Activated naive CD4-positive, alpha-beta T cell treated with Interleukin-2 at 50 U/mL for 16 hours (primary cell): ENCODE measurements at places on chromosomes 6 and 20.

- DNase-seq = no peak
Observed at GRCh38 chr6:112717401-112717800, 370.3 kb downstream of the RFPL4B start.

DNA sequence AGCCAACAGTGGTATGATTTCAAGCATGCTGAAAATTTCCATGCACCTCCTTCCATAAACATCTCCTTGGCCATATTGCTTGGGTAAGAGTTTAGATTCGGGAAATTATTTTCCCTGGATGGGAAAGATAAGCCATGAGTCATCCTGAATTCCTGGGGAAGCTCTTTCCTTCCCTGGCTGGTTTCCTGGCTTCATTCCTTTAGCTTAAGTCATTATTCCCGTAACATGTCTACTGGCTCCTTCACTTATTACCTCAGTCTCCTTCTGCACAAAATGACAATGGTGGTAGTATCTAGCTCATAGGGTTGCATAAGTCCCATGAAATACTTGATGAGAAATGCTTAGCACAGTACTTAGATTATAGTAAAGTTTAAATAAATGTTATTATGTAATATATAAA, 27.6 kb downstream of the TINAG start:
- DNase-seq = no peak

DNA sequence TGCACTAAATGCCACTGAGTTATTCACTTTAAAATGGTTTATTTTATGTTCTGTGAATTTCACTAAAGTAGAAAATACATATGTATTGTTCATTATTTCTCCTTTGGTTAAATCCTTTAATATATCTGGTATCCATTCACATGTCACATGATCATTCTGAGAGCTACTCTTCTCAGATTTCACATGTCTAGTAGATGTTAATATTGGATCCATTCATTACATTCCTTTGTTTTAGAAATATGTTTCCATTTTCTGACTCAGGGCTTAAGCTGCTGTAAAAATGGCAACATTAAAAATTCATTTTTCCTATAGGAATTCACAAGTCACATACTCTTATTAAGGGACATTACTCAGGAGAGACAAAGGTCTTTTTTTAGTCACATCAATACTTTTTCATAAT, 205.4 kb downstream of the ZFAND3 start:
- no peak for DNase-seq

DNA sequence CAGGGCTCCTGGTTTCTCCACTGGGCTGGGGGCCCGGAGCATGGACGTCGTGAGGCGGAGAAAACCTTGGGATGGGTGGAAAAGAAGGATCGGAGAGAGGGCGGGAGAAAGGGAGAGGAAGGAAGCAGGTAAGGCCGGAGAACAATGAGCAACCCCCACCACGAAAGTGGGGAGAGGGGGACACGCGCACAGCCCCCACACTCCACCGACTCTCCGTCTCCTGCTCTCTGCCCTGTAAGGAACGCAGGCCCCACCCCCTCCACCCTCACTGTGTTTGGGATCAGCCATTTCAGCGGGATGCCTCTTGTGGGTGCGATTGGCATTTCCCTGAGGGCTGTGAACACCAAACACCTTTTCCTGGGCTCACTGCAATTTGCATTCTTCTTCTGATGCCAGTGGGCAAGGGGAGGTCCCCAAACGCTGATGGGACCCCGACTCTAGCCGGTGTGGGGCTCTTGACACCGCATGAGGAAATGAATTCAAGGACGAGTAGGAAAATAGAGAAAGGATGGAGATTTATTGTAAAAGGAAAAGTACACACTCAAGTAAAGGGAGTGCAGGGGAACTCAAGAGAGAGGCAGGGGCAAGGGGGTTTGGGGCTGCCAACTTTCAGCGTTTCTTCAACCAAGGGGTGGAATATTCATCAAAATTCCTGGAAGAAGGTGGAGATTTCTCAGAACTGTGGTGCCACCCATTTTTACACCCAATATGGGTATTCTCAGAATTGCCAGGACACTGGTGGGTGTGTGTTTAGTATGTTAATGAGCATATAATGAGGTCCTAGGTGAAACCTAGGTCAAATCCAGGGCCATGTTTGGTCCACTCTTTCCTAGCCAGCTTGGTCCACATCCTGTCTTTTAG, 13.1 kb upstream of the RAET1L start:
- no peak for DNase-seq

- DNase-seq = no peak
Observed at GRCh38 chr6:128168244-128168643, 267.4 kb upstream of the THEMIS start.

DNA sequence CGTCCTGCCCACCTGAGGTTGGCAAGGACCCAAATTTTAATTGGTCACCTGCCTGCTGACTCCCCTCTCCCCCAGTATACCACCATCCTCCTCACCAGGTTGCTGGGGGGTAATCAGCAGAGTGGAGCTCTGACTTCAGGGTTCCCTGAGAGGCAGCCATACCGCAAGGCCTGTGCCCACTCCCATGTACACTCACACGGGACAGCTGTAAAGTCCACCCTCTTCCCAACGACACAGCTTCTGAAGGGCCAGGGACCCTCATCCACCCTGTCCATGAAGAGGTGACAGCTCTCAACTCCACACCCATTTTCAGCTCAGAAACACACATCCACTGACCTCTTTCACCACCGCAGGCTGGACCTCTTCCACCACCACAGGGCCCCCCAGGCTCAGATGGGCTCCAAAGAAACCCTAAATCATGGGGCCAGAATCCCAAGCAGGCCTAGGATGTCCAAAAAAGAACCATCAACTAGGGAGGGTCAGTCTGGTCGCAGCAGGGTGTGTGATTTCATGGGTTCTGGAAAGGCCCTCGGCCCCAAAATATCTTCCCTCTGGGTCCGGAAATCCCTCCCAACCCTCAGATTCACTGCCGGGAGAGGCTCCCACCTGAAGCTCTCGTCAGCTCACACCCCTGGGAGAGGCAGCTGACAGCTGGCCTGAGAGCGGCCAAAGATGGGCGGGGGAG, 30.0 kb downstream of the TFEB start:
- no peak for DNase-seq

DNA sequence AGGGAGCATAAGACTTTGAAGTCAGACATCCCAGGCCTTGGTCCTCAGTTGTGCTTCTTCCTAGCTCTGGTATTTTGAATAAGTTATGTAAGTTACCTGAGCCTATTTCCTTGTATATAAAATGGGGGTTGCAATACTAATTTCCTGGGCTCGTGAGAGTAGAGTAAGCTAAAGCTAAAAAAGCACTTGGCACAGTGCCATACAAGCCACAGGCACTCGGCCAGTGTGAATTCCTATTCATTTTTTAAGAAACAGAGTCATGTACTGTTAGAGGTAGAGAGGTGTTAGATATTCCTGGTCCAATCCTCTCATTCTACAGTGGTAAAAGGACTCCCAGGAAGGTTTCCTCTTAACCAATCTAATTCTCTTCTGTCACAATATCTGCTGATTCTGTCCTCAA, 79.6 kb upstream of the EPB41L1 start:
- no peak for DNase-seq

- DNase-seq = no peak
Observed at GRCh38 chr6:56435754-56436153, 188.4 kb upstream of the COL21A1 start.

- no peak for DNase-seq
Observed at GRCh38 chr20:51966296-51966971, 164.1 kb upstream of the SALL4 start.

DNA sequence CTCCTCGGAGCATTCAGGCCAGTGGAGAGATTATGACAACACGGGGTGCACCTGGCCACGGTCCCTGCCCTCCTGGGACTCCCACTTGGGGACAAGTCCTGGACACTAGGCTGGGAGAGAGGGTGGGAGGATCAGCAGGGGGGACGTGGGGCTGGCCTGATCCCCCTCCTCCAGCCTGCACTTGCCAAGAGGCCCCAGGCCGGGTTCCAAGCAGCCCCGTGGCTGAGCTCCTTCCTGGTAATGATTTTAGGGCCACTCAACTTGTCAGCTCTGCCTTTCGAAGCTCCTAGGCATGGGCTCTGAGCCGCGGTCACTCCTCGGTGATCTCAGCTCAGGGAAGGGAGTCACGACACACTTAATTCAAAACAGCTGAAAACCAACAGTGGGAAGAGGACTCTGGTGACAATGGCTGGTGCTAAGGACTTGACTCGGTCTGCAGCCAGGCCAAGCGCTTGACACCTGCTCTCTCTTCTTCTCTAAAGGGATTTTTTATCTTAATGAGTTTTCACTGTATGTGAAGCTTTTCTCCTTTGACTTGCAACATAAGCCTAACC, 161.7 kb downstream of the BMP7 start:
- no peak for DNase-seq

- no peak for DNase-seq
Observed at GRCh38 chr20:9663423-9663822, 149.0 kb downstream of the LAMP5 start.

- DNase-seq = no peak
Observed at GRCh38 chr6:33915134-33915533, 111.3 kb upstream of the MLN start.

- no peak for DNase-seq
Observed at GRCh38 chr6:112005013-112005371, 48.9 kb upstream of the CCN6 start.

- no peak for DNase-seq
Observed at GRCh38 chr6:109693111-109693510, 2.0 kb downstream of the FIG4 start.

- no peak for DNase-seq
Observed at GRCh38 chr6:134593887-134594286, 276.0 kb upstream of the SGK1 start.

DNA sequence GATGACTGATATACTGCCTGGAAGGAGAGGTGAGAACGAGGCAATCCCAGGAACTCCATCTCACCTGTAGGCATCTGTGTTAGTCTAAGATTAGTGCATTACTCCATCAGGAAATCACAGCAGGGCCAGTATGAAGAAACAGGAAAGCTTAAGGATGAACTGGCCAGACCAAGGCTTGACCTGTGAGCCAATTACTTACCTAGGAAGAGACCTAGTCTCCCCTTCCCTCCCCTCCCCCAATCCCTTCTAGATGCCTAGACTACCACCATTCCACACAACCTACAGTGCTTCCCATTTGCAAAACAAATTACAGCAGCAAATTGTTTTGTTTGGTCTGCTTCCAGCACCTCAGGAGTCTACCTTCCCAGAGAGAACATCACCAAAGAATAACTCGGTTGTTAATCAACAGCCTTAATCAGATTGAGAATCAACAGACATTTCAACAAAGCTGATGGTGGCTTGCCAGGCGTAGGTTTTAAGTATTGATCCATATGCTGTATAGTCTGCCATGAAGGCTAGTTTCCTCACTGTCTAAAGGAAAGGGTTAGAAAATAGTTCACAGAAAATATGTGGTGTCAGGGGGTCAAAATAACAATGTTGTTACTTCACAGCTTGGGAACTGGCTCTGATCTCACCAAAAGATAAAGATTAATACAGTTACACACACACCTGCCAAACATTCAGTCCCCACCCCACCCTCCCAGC, 10.1 kb downstream of the PKHD1 start:
- no peak for DNase-seq

DNA sequence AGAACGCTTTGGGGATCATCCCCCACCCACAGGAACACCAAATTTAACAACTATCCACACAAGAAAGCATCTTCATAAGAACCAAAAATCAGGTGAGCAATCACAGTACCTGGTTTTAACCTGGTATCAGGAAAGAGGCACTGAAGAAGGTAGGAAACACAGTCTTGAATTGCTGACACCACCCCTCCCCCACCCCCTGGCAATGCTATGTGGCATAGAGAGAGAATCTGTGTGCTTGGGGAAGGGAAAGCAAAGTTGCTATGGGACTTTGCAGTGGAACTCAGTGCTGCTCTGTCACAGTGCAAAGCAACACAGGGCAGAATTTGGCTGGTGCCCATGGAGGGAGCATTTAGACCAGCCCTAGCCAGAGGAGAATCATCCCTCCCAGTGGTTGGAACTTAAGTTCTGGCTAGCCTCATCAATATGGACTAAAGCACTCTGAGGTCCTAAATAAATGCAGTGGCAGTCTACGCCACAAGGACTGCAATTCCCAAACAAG, 565.5 kb downstream of the EPM2A start:
- no peak for DNase-seq

DNA sequence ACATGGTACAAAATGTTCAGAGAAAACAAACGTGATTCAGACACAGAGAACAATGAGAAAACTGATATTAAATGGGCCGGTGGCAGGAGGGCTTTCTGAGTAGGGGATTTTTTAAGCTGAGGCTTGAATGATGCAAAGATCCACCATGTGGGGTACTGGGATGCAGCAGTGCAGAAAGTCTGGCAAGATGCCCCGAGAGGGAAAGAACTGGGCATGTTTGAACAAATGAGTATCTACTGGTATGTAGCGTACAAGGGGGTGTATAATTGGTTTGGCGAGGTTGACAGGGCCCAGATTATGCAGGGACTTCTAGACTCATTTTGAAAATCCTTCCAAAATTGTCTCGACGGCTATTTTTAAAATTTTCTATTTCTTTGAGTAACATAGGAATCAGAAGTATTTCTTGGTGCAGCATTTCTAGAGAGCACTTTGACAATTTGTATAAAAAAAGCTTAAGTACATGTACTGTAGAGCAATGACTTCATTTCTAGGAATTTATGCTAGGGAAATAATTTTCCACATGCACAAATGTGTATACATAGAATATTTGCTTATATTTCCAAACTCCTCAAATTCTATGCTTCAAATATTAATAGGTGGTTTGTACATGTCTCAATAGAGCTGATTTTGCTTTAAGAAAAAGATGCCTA, 119.6 kb upstream of the DOK5 start:
- no peak for DNase-seq

- no peak for DNase-seq
Observed at GRCh38 chr20:36493051-36493800, 48.1 kb upstream of the MYL9 start.

GRCh38 chr20:34824806-34825529, 483 bp downstream of the NCOA6 start:
- DNase-seq = peak; percentile 73
